ENCODE measurements at places on chromosomes 12 and 14.
A peak's percentile ranks its signal among the peaks of the same experiment; 100 is the strongest.

DNA sequence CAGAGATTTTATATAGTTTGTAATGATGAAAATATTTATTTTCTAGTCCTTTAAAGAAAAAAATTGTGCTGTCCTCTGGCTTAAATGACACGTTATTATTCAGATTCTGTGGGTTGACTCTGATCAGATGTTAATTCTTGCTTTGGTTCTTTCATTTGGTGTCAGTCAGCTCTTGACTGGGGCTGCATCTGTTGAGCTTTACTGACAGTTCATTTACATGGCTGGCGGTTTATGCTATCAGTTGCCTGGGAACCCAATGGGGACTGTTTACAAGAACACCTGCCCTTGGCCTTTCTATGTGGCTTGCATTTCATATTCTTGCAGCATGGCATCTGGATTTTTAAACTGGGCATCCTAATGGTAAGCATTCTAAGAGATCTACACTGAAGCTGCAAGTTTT is 667.1 kb upstream of the FBXO33 start:
- DNase-seq, result peak; percentile 31

GRCh38 chr12:19783547-19784444 is 344.5 kb downstream of the AEBP2 start:
- DNase-seq, result no peak

GRCh38 chr12:20369305-20370013 is 1.1 kb downstream of the PDE3A start:
- DNase-seq, result peak; percentile 89

GRCh38 chr14:104116756-104117340 is 21.5 kb upstream of the KIF26A start:
- DNase-seq, result peak; percentile 38

DNA sequence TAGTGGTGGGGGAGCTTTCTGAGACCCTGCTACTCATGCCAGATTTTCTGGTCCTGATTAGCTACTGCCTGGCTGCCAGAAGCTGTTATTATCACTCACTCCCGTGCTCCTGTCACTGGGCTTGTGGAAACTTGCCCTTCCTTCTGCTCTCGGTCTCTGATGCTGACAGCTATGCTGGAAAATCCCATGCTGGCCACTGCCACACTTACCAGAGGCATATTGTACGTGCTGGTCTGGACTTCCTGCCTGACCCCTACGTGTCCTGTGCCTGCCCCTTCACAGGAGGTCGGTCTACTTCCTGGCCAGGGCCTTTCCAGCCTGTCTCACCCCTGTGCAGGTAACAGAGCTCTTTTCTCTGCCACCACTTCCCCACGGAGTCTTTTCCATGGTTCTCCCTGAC is 149.4 kb upstream of the PLEKHG7 start:
- no peak for DNase-seq

All from NCI-H1417 (cell line).